ENCODE measurements at places on chromosomes 13 and 19. TPM values are rescaled to one million over a fixed set of nuclear protein-coding genes. Genes with fewer than 3 reads are reported as not detected.

Gene CBY2
- not detected for total RNA-seq

Gene DCT
- total RNA-seq = not detected

Gene FAM124A
- 7.7 TPM for total RNA-seq

Gene SIGLEC10
- not detected for total RNA-seq

Gene CCDC169
- total RNA-seq = 0.63 TPM

Gene FCAR
- not detected for total RNA-seq

Gene DACH1
- 0.51 TPM for total RNA-seq

Gene PTPRH
- total RNA-seq = 0.13 TPM

Gene SLC8A2
- not detected for total RNA-seq

Gene ZNF426
- 17.7 TPM for total RNA-seq

Gene LILRA1
- total RNA-seq = not detected
